ENCODE measurements at places on chromosomes 12 and 14.

- DNase-seq: no peak
Observed at GRCh38 chr12:118391836-118392235, 15.5 kb downstream of the SUDS3 start.

- DNase-seq: no peak
Observed at GRCh38 chr12:124502379-124502778, 65.0 kb downstream of the NCOR2 start.

DNA sequence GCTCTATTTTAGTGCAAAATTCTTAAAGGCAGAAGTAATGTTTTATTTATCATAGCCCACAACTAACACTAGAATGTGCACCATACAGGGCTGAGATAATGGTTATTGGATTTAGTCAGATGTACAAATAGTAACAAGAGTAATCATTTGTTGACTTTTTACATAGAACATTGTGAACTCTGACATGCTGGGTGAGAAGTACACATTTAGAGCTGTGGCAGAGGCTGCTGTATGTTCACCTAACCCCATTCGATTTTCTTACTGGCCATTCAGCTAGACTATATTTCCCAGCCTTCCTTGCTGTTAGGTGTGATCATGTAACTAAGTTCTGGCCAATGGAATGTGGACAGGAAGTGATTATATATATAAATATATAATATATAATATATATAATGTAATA is 89.1 kb downstream of the DRAM1 start:
- DNase-seq: no peak

- no peak for DNase-seq
Observed at GRCh38 chr12:11916771-11917170, 154.0 kb upstream of the BCL2L14 start.

- no peak for DNase-seq
Observed at GRCh38 chr14:103641161-103641560, 12.2 kb downstream of the KLC1 start.

GRCh38 chr14:85607651-85608081 is 77.7 kb downstream of the FLRT2 start:
- no peak for DNase-seq

- DNase-seq: no peak
Observed at GRCh38 chr12:48901278-48901677, 24.0 kb downstream of the FKBP11 start.

- DNase-seq: no peak
Observed at GRCh38 chr14:52891800-52892199, 59.0 kb downstream of the FERMT2 start.

DNA sequence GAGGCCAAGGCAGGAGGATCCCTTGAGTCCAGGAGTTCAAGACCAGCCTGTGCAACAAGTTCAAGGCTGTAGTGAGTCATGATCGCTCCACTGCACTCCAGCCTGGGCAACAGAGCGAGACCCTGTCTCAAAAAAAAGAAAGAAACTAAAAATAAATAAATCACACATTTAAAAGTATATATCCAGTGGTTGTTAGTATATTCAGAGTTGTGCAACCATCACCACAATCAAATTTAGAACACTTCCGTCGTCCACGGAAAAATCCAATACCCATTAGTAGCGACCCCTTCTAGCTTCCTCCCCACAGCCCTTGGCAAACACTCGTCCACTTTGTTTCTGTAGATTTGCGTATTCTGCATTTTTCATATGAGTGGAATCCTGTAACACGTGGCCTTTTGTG is 44.7 kb upstream of the EML1 start:
- DNase-seq: no peak

- DNase-seq: no peak
Observed at GRCh38 chr12:108079721-108080120, 49.4 kb upstream of the WSCD2 start.

DNA sequence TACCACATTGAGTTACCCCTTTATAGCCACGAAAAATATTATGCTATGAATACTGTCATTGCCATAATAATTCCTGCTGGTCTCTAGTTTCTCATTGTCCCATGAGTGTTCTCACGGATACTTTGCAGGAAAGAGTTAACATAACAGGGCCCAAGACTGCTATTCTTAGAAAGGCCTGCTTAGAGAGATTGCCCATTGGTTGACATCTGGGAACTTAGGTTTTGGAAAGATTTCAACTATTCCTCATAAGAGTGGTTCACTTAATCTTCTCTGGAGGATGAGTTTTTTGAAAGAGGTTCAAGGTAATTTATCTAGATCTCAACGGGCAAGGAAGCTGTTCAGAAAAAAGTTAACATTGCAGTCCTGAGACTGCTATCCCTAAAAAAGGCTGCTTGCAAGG is 18.4 kb upstream of the PRPF39 start:
- no peak for DNase-seq

DNA sequence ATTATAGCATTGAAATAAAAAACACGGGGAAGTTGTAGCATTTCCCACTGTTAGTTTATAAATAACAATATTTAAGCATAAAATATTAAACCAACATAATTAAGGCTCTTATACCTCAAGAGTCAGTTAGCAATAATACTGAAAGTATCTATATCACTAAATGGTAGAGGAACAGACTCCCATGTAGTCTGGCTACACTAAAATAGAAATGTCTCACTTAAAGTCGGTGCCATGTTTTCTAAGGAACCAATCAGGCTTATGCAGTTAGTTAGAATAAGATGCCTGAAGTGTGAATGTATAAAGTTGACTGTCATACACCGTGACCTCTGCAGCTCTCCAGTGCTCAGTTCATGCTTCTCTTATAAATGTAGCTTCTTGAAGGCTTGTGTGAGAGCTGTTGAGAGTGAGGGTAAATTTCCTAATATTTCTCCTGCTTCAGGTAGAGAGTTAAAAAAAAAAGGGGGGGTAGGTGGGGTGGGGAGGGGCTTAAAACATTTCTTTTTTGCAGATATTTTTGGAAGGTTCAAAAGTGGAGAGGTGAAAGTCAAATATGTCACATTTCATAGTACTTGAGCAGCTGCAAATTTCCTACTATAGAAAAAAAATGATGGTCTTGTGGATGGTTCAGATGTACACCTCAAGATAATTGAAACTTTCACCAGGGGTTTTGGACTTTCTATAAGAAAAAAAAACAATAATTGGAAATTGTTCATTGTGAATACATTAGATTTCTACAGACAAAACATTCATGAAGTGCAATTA is 64.5 kb downstream of the PTCSC3 start:
- no peak for DNase-seq

DNA sequence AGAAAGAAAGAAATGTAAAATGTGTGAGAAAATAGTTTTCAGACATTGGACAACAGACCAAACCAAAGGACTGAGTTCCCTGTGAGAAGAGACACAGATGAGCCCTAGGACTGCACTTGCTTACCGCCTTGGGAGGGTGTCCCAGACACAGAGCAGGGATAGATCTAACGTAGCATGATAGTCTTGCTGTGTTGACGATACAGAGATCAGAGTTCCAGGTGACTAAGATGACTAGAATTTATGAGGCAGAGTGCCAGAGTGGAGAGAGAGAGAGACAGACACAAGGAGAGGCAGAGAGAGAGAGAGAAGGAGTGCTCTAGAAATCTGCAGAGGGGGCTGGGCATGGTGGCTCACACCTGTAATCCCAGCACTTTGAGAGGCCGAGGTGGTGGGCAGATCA is 148.2 kb upstream of the LMNTD1 start:
- DNase-seq: no peak

GRCh38 chr12:91493308-91493707 is 310.7 kb upstream of the DCN start:
- DNase-seq: no peak

DNA sequence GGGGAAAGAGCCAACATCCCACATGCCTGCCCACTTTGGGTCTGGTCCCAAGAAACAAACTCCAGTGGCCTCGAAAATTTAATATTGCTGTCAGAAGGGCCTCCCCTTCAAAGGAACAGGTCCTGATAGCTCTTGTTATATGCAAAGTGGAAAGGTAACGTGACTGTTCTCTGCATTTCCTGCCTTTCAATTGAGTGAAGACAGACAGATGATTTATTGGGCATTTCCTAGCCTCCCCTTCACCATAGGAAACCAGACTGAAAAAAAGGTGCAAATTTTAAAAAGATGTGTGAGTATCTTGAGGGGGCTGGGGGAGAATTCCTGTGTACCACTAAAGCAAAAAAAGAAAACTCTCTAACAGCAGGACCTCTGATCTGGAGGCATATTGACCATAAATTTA is 235.2 kb downstream of the ZFP36L1 start:
- no peak for DNase-seq

DNA sequence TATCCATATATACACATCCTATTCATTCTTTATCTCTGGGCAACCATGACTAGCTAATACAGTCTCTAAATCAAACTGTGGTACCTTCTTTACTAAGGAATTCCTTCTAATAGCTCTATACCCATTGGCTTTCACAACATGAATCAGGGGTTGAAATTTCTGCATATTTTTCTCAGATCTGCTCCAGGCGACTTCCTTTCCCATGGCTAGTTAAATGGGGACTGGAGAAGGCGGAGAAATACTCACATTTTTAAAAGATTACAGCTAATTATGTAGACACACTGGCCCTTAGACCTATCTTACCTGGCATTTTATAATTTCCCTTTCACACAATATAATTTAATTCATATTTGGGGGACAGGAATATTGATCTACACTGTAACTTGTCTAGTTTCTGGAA is 1.1 kb upstream of the CDKN3 start:
- DNase-seq: no peak

DNA sequence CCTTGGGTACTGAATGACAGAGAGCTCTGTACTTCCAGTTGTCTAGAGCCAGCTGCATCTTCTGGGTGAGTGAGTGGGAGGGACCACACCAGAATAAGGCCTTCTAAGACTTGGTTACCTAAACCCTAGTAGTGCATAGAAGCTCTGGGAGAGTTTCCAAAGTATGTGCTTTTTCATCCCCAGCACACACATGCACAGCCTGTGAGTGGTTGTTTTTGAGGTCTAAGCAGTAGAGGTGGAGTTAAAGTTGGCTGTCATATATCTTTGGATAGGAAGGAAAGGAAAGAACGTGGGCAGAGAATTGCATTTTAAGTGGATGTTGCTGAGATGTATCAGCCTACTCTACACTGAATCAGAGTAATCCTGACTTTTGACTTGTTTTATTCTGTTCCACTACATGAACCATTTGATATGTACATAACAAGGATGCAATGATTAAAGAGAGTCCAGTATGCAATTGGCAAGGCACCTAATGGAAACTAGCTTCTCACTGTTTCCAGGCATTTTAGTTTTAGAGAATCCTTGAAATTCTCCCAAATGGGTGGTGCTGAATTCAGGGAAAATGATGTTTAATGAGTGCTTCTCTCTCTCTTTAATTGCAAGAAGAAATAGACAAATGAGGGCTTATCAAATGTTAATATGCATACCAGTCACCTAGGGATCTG is 51.8 kb upstream of the PRICKLE1 start:
- no peak for DNase-seq

DNA sequence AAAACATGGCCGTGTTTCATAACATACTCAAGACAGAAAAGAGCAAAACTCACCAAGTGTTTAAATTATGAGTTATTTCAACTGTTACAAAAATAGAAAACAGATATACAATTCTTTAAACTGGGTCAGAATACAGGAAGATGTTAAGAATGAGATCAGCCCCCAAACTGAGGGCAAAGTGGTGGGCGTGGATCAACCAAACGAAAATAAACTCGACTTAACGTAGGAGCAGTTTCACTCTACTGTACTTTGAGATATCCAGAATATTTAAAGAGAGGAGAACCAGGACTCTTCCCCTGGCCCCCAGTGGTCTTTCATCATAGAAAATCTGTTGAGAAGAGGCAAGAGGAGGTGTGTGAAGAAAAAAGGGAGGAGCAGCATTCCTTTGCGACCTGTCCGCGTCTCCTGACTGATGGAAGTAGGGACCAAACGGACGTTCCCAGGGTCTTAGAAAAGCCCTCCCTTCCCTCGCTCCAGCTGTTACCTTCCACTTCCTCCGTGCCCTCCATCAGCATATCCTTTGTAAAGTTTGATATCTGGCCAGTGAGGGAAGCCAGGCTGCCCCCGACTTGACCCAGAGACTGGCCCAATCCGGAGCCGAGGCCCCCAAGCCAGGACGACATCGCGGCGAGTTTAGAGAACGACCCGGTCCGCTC is 668 bp downstream of the TRIP11 start:
- DNase-seq: peak; percentile 40

DNA sequence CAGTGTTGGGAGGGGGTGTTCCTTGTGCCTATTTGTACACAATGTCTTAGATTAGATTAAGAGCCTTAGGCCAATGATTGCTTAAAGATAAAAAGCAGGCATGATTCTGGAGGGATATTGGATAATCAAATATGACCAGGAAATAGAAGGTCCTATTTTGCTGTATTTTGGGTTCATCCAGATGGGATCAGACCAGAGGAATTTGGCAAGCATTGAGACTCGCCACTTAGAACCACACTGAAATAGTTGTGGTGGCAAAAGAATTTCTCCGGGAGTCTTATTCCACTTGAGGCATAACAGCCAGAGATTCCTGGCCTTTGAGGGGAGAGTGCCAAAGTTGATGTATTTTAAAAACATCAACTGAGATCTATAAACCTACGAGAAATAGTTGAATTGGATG is 327.2 kb downstream of the RAD51B start:
- no peak for DNase-seq

DNA sequence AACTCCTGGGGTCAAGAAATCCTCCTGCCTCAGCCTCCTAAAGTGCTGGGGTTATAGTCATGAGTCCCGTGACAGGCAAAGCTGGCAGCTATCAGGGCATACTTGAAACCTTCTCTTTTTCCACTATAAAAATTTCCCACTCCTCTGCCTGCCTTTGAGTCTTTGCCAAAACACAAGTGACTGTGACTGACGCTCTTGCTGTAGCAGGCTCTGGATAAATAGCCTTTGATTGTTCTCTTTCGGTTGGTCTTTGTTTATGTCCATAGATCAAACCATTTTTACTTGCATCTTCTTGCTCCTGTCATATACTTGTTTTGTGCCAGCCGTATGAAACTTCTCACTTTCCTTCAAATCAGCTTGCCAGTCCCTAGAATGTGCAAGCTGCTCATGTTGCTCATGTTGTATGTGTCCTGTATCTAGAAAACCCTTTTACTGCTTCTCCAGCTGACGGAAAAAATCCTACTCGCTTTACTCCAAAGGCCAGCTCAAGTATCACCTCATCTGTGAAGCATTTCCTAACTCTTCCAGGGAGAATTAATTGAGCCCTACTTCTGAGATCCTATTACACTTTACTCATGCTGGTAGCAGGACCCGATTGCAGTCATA is 73.1 kb downstream of the RESF1 start:
- no peak for DNase-seq

- no peak for DNase-seq
Observed at GRCh38 chr14:83940253-83940652, 1589.7 kb upstream of the FLRT2 start.

DNA sequence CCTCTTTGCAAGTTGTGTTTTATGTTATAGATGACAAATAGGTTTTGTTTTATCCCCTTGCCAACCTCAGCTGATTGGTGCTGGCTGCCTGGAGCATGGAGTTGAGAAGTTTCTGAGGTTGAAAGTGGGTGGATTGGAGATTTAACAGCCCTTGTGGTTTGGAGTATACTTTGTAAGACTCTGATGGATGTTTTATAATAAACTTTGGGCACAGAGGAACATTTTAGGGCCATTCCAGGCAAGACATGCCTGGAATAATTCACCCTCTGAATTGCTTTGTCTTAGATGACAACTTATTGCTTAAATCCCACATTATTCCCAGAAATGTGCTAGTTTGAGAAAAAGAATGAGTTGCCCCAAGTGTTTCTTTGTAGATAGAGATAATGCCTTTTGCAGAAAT is 158.9 kb downstream of the SLC5A8 start:
- no peak for DNase-seq
